ENCODE measurements at places on chromosomes 6 and 20.
A peak's percentile ranks its signal among the peaks of the same experiment; 100 is the strongest.

- DNase-seq: no peak
Observed at GRCh38 chr6:156876302-156876701, 99.1 kb downstream of the ARID1B start.

GRCh38 chr20:21344206-21344900 lies 41.2 kb downstream of the XRN2 start:
- no peak for DNase-seq

DNA sequence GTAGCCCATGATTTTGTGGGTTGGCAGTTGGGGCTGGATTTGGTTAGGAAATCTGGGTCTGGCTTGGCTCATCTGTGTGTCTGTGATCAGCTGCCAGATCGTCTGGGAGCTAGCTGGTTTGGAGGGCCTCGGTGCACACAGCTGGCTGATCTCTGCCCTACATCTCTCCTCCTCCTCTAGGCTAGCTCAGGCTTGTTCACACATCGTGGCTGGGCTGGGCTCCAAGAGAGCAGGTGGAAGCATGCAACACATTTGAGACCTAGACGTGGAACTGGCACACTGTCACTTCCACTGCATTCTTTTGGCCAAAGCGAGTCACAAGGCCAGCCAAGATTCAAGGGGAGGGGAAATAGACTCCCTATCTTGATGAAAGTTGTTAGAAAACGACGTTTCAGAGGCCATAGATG lies 15.9 kb downstream of the NDUFAF5 start:
- no peak for DNase-seq

GRCh38 chr6:7728855-7729590 lies 3.1 kb downstream of the BMP6 start:
- DNase-seq: no peak

GRCh38 chr20:16491294-16491905 lies 81.8 kb downstream of the KIF16B start:
- no peak for DNase-seq

DNA sequence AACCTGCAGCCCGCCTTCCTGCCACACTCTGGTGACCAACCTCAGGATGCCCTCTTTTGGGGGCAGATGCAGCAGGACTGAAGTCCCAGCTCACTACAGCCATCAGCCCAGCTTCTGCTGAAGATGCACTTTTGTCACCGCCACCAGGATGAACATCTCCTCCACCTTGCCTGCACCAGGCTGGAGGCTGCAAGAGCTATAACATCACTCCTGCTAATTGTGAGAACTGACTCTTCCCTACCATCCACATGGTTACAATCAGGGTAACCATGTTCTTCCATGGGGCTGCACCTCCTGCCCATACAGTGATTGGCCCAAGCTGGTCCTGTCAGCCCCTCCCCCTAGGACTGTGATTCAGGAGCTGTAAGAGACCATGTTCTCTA lies 2.0 kb upstream of the ACTL10 start:
- no peak for DNase-seq

DNA sequence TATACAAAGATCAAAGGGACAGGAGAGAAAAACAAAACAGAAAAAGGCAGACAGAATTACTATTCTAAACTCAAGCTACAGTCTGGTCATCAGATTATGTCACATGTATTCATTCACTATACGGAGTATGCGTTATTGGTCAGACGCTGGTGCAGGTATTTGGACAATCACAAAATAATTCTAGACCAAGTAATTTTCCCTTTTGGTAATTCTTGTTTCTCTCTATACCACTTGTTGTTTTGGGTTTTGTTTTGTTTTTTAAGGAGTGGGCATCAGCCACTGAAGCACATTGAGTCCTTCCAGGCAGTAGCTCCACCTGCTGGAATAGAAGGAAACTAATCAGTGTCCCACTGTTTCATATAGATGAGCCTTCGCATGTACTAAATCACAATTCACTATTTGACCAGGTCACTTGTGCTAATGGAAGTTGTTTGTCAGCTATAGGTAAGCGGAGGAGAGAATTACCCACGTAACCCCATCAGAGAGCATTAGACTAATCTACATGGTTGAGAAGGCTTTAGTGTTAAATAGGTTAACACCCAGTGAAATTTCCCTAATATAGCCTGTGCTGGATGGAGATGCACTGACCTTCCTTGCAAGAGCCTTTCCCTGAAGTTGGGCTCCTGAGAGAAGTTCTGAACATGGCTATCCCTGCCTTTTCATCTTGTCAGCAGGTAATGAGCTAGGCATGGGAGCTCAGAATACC lies 77.9 kb downstream of the TNFAIP3 start:
- DNase-seq: peak; percentile 21

- no peak for DNase-seq
Observed at GRCh38 chr20:417801-418342, 9.8 kb downstream of the RBCK1 start.

DNA sequence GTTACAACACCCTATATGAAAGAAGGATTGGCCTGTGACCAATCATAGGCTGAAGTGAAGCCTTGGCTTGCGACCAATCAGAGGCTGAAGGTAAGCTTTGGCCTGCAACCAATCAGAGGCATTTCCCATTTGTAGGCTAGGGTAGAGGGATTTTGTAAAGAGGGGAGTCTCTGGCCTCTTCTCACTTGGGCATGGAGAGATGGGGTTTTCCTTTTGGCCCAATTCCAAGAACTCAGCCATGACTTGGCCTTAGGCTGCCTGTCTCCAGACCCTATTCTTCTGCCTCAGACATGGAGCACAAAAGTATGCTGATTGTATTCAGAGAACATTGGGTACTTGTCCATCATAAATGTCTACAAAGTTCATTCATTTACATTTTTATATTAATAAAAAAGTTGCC lies 308.3 kb downstream of the UTRN start:
- no peak for DNase-seq

DNA sequence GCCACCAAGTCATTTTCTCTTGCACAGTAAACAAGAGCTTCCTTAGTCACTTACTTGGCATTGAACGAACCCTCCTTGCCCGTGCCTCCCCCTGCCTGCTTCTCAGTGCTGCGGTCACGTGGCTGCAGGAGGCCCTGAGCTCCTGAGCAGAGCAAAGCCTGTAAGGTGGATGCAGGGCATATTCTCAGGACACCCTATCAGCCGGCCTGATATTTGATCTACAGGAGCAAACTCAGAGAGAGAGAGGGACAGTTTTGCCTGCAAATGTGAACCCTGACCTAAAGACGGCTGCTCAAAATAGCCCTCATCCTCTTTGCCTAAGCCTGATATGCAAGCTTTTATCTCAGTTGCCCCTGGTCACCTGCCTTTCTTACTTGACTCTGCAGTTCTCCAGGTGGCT lies 93.0 kb upstream of the POPDC3 start:
- DNase-seq: no peak

DNA sequence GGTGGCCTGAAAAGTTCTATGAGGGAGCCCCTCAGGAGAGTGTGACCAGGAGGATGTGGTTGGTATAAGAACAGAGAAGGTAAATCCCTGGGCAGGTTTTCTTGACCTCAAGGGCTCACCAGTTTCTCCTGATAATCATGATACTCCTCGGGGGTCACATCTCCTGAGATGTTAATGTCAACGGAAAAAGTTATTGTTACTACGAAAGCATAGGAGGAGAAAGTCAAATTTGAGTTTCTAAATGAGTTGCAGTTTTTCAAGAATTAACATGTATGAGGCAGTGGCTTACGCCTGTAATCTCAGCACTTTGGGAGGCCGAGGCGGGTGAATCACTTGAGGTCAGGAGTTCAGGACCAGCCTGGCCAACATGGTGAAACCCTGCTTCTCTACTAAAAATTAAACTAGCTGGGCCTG lies 23.4 kb downstream of the MGME1 start:
- no peak for DNase-seq

DNA sequence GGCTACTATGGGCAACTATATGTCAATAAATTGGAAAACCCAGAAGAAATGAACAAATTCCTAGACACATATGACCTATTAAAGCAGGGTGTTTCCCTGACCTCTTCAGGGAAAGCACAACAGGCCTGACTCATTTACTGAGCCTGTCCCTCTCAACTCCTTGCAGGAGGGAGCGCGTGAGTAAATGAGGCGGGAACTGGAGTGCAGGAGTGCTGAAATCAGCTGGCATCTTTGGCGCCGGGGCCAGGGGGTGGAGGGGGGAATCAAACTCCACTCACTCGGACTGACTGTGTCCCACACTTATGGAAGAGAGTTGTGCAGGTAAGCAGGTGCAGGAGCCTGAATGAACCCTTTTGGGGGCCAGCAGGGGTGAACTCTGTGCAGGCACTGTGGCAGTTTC lies 671.2 kb upstream of the PTCHD4 start:
- no peak for DNase-seq

GRCh38 chr6:87742106-87742505 lies 40.1 kb upstream of the AKIRIN2 start:
- no peak for DNase-seq

- DNase-seq: no peak
Observed at GRCh38 chr6:142842418-142843261, 102.3 kb downstream of the HIVEP2 start.

GRCh38 chr20:34473262-34473883 lies 42.8 kb upstream of the DYNLRB1 start:
- DNase-seq: peak; percentile 27

DNA sequence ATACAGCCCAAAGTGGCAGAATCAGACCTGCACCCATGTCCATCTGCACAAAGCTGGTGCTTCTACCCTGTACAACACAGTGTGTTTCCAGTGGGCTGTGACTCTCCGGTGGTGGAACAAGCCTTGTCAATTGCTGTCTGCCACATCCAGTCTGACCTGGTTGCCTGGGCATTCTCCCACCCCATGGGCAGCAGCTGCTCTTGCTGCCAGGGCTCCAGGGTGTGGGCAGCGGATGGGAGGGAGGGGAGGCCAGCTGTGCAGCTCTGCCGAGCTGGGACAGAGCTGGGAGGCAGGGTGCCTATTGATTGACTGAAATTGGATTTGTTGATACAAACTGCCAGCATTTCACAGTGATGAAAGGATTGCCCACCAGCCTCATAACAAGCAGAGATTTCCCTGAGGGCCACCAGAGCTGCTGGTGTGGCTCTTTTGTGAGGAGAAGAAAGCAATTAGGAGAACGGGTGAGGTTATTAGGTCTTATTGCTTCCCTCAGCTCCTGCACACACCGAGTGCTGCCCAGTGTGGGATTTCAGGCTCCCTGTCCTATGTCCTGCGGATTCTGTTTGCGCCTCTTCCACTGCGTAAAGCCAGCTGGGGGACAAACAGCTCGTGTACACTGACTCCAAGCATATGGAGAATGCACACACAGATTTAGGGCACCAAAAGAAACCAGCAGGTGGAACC lies 150.8 kb downstream of the NRN1 start:
- no peak for DNase-seq

- DNase-seq: no peak
Observed at GRCh38 chr20:5096463-5096862, 23.3 kb downstream of the PCNA start.

DNA sequence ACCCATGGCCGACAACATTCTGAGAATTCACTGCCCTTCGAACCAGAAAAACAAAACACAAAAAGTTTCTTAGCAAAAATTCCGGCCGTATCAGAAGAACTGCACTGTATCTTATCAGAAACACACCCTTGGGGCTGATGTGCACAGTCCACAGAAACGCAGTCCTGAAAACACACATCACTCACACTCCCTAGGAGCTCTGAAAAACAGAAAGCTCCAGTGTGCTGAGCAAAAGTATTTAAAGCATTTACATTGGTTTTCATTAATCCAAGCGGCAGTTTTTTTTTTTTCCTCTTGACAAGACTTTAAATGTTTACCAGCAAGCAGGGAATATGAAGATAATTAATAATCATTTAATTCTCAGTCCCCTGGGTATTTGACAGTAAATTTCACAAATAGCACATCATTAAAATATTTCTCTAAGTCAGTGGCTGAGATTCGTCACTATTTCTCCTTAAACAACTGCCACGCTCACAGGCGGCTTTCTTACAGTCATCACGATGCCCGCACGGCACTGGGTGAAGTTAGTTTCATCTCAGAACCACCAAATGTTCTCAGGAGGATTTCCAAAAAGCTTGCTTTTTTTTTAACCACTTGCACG lies 13.3 kb downstream of the NFATC2 start:
- no peak for DNase-seq

GRCh38 chr6:105649192-105649591 lies 246.3 kb upstream of the PREP start:
- no peak for DNase-seq

DNA sequence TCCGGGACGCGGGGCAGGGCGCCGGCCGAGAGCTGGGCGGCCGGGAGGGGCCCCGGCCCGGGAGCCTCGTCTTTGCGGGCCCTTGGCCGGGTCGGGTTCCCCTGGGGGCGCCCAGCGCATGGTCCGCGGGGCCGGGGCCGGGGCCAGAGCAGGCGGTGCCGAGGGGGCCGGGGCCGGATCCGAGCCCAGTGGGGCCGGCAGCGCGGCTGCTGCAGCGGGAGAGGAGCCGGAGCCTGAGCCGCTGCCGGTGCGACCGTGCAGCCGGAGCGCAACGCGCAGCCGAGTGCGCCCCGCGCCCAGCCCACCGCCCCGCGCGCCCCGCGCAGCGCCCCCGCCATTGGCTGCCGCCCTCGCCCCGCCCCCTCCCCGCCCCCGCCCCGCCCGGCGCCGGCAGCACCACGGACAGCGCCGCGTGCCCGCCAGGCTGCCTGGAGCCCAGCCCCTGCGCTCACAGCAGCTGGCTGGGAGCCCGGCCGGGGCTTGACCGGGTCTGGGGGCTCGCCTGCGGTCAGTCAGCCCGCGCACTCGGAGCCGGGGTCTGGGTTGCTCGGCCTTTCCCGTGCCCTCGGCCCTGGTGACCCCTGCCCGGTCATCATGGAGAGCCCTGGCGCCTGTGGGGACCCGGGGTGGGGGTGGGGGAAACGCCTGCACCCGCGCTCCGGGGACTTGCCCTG lies at the start of gene HRH3:
Gene HRH3 (minus strand): TSS at position 287 of the 674 bp plus-strand sequence. CDS start 308 bp downstream, outside the sequence.
- DNase-seq: peak; percentile 78

DNA sequence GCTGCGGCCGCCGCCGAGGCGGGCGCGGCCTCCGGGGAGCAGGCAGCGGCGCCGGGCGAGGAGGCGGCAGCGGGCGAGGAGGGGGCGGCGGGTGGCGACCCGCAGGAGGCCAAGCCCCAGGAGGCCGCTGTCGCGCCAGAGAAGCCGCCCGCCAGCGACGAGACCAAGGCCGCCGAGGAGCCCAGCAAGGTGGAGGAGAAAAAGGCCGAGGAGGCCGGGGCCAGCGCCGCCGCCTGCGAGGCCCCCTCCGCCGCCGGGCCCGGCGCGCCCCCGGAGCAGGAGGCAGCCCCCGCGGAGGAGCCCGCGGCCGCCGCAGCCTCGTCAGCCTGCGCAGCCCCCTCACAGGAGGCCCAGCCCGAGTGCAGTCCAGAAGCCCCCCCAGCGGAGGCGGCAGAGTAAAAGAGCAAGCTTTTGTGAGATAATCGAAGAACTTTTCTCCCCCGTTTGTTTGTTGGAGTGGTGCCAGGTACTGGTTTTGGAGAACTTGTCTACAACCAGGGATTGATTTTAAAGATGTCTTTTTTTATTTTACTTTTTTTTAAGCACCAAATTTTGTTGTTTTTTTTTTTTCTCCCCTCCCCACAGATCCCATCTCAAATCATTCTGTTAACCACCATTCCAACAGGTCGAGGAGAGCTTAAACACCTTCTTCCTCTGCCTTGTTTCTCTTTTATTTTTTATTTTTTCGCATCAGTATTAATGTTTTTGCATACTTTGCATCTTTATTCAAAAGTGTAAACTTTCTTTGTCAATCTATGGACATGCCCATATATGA lies 3.2 kb downstream of the MARCKS start:
- DNase-seq: no peak

Data from neuronal stem cell (in vitro differentiated cells).